ENCODE measurements at places on chromosomes 1 and 21.

- DNase-seq: peak; percentile 49
Measured at GRCh38 chr1:160260406-160261382, 1.7 kb downstream of the DCAF8 start.

DNA sequence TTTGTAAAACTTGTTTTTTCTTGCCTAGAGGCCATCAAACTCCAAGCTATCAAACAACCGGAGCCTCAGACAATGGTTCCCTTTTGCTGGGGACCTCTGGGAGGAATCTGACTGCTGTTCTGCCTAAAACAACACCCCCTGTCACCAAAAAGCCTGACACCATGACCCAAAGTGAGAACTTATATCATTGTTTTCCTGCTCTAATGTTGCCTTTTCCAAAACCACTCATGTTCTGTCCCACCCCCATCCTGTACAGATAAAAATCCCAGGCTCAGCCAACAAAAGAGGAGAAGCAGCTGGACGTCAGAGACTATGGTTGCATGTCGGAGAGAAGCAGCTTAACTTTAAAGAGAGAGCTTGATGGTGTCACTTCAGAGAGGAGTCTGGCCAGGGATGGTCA, 327.2 kb upstream of the CXADR start:
- DNase-seq: no peak

DNA sequence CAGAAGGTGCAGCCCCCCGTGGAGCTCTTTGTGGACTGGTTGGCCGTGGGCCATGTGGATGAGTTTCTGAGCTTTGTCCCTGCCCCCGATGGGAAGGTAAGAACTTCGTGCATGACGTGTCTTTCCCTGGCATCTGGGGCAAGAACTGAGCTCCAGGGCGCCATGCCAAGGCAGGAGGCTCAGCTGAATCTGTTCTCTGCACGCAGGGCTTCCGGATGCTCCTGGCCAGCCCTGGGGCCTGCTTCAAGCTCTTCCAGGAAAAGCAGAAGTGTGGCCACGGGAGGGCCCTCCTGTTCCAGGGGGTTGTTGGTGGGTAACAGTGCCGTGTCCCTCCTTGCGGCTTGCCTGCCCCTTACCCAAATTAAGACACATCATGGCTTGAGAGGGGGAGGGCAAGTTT, 27.7 kb downstream of the PADI3 start:
- DNase-seq: no peak

- peak; percentile 26 for DNase-seq
Measured at GRCh38 chr21:23601549-23601948, 2005.7 kb downstream of the MRPL39 start.

- no peak for DNase-seq
Measured at GRCh38 chr1:208445758-208446203, 201.6 kb upstream of the PLXNA2 start.

GRCh38 chr21:39456665-39457064, 4.9 kb downstream of the SH3BGR start:
- no peak for DNase-seq

DNA sequence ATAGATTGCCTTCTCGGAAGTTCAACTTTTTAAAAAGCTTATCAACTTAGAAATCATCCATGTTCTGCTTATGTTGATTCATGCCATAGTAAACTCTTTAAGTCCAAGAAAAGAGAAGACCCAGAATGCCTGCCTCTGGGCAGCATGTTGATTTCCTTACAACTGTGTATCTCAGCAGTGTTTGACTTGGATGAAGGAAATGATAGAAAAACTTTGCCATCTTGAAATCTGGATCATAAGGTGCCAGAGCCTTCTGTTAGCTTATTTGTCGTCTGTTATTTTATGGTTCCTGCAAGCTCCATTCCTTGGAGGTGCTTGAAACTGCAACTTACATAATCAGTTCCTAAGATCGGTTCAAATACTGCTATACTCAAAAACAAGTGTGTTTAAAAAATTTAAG, 124.5 kb downstream of the ATP5PO start:
- no peak for DNase-seq
